Mesenchymal stem cell (in vitro differentiated cells and primary cell): ENCODE measurements at places on chromosomes 12 and 14.

DNA sequence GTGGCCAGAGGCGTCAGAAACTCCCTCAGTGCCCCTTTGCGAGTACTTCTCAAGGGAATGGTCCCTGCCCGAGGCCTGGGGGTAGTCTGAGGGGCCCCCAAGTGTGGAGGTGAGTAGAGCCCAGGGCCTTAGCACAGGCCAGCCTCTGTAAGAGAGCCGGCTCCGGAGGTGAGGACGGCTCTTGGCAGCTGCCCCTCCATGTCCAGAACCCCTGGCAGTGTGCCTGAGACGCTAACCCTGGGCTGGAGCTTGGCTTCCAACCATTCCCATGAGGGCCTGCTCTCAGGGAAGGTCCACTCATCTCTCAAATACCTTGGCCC lies 61.7 kb downstream of the PRMT8 start:
- DNase-seq, result no peak

- no peak for DNase-seq
These were observed 462.9 kb upstream of the USP15 start for GRCh38 chr12:61797266-61797665.

DNA sequence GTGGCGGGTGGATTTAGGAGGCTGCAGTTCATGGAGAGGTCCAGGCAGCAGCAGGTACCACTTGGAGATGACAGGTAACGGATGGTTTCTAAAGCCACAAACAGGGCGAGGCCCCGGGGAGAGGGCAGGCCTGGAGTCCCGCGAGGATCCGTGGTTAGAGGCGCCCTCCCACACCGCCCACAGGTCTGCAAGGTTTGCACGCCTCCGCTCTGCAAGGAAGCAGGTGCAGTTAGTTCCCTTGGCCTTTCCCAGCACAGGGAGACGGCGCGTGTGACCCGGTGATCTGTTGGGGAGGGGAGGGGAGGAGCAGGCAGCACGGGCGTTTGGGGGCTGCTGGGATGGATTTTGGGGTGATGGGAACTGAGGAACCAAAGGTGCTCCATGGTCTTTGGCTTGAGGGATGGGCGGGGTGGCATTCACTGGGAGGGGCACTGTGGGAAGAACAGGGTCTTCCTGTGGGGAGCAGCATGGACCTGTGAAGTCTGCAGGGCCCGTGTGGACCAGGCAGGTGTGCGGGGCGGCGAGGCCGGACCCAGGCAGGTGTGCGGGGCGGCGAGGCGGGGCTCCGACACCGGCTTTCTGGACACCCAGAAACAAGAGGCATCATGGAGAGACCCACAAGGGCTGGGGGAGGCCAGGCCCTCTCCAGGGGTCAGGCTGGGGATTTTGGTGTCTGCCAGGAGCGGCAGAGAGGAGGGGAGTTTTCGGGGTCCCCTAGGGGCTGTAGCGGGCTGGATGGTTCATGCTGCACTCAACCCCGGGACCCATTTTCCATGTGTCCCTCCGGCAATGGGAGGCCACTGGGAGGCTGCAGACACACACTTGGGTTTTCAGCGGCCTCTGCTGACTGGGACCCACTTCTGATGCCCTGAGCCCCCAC lies 29.1 kb downstream of the NOC4L start:
- no peak for DNase-seq

DNA sequence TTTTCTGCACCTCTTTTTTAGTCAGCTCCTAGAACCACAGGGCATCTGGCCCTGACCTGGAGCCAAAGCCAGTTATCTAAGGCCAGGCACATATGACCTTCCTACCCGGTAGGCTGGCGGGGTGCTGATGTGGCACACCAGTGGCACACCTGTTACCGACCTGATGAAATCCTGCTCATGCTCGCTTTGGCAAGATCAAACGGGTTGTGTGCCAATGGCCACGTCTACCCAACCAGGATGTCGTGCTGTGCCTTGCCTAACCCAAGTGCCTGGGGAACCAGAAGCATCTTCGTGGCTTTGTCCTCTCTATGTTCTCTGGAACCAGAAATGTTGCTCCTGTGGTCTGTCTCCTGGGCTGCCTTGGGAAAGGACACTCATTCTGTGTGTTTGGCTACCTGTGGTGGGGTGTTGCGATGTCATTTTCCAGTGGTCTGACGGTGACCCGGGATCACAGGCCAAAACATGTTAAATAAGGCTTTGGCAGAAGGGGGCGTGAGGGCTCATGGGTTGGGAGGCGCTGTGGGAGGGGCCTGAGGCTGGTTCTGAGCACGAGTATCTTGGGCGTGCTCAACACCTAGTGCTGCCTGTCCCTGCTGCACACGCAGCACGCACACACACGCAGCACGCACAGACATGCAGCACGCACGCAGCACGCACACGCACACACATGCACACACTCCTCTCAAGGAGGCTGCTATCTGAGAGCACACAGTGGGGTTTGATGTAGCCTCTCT lies 27.9 kb downstream of the CCNK start:
- DNase-seq, result no peak

GRCh38 chr12:92866418-92866817 lies 62.7 kb downstream of the EEA1 start:
- DNase-seq, result no peak

DNA sequence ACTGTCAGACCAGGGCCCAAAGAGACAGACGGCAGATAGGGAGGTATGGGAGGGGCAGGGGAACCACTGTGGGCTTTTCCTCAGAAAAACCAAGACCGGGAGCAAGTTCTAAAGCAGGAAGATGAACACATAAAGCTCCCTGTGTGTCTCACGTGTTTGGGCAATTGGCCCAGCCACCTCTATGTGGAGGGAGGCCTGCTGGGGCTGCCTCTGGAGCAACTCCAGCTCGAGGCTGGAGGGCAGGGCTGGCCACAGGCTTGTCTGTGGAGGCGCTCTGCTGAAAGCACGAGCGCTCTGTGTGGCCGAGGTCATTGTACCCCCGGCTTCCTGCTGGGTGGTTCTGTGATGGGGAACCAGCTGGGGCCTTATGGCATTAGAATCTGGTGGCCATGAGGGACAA lies 36.4 kb downstream of the TRAFD1 start:
- DNase-seq, result no peak

DNA sequence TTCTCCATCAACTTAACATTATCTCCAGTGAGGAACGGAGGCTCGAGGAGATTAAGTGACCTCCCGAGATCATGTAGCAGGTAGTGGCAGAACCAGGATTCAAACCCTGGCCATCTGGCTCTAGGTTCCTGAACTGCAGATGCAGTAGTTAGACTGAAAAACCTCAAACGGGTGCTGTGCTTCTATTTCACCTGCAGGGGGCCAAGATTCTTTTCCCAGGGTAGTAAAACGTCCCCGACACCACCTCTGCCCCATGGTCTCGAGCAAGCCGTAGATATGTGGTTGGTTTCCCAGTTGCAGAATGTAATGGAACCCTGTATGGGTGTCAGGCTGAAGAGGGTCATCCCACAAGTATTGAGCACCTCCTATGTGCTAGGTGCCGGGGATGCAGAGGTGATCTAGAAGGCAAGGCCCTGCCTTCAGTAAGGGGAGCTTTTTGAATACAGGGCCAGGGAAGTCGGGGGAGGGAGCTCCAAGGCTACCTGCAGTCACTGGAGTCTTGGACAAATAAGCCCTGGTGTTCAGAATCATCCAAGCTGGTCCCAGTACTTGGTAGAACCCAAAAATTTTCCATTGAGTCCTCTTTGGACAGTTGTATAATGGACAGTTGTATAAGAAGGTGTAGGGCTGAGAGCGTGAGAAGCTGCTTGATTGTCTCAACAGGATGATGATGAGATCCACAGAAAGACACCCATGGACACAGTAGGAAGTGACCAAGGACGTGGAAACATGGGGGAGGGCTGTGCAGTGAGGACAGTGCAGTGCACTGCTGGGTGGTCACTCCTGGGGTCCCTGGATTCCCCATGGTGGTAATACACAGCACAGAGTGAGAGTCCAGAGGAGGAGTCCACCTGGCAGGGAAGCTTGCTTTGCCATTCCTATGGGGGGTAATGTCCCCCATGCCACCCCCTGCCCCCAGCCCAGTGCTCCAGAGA lies 197.2 kb downstream of the CHST11 start:
- no peak for DNase-seq

- no peak for DNase-seq
These were observed 523.0 kb upstream of the FOXG1 start for GRCh38 chr14:28243600-28243999.

- no peak for DNase-seq
These were observed 452.1 kb downstream of the APAF1 start for GRCh38 chr12:99097171-99097570.

- peak; percentile 13 for DNase-seq
These were observed at the start of gene FZD10 for GRCh38 chr12:130162267-130162666. Gene FZD10 (plus strand): TSS chr12:130162464. CDS start chr12:130162943, 479 bp downstream.

DNA sequence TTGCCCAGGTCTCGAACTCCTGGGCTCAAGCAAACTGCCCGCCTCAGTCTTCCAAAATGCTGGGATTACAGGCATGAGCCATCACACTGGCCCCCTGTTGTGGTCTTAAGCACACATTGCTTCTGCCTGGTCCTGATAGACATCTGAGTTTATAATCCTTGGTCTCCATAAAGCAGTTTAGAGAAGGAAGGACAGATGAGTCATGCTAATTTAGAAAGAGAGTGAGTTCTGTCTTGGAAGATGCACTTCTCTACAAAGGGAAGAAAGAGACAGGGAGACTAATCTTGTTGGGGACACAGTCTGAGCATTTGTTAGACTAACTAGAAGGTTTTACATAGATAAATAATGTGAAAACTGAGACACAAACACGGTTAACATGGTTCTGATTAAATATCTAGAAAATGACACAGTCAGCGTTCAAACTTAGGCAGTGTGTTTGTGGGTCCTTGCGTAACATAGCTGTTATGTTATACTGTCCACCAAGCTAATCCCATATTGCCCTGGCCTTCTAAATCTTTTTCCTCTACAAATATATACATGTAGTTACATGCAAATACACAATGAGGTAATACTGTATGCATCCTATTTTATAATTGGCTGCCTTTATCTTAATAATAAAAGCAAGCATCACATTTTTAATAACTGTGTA lies 31.0 kb downstream of the SAMD4A start:
- peak; percentile 93 for DNase-seq

DNA sequence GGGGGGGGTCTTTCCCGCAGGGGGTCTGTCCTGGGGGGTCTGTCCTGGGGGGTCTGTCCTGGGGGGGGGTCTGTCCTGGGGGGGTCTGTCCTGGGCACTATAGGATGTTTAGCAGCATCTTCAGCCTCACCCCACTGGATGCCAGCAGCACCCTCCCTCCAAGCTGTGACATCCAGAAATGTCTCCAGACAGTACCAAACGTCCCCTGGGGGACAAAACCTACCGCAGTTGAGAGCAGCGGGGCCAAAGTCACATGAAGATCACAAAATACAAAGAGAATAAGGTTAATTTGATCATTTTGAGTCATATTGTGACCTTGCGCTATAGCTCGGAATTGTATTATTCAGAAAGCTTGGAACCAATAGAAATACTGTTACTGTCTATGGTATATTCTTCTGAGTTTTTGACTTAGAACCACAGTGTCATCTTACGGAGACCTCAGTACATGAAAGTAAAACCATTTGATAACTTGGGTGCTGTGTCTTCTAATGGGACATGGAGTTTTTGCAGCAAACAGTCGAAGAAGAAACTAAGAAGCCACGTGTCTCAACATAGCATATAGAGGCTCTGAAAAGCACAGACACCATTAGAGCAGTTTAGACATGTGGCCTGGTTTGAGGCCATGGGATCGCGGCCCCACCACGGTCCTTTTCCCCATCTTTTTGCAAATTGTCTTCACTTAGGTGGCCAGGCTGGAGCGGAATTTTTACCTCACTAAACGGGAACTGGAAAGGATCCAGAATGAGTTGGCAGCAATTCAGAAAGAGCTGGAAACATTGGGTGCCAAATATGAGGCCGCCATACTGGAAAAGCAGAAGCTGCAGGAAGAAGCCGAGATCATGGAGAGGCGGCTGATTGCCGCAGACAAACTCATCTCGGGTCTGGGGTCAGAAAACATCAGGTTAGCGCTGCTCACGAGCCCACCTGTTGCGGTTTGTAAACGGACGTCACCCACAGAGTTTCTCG lies 59.9 kb downstream of the CCDC92 start:
- DNase-seq, result peak; percentile 22

- DNase-seq, result peak; percentile 87
These were observed 19.6 kb downstream of the POMT2 start for GRCh38 chr14:77301103-77301502.

DNA sequence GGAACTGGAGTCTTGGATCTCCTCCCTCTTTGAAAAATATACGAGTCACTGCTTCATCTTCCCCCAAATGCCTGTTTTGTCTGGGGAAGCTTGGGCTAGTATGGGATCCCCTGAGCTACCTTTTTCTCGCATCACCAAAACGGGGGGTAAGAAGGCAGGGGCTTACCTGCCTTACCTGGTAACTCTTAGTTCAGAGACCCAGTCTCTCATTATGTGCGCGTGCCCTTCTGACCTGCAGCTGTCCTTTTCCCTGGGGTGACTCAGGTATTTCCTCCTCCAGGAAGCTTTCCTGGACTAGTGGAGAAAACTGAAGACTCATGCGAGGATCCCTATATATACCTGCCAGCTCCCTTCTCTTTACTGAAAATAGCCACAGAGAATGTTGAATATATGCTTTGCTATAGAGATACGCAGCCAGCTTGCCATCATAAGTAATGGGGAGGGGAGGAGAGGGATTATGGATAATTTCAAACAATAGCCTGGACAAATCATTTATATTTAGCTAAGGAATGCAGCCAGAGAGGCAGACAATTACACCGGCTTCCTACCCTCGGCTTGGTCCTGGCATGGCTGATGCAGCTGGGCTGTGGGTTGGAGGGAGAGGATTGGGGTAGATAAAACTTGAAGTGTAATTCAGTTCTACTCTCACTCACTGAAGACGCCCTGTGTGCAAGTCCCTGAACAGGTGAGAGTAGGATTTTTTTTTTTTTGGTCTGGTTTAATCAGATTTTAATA lies 1.1 kb downstream of the TSPAN9 start:
- DNase-seq, result no peak

GRCh38 chr14:38255408-38255672 lies 553 bp downstream of the CLEC14A start:
- DNase-seq, result peak; percentile 49
